ENCODE measurements at places on chromosomes 12 and 14. TPM values are rescaled to one million over a fixed set of nuclear protein-coding genes. Genes with fewer than 3 reads are reported as not detected.

- no peak for DNase-seq
These were observed 10.9 kb downstream of the HDAC7 start for GRCh38 chr12:47808574-47809365.

GRCh38 chr14:60309867-60310552, 61.0 kb downstream of the PPM1A start:
- DNase-seq, result no peak

DNA sequence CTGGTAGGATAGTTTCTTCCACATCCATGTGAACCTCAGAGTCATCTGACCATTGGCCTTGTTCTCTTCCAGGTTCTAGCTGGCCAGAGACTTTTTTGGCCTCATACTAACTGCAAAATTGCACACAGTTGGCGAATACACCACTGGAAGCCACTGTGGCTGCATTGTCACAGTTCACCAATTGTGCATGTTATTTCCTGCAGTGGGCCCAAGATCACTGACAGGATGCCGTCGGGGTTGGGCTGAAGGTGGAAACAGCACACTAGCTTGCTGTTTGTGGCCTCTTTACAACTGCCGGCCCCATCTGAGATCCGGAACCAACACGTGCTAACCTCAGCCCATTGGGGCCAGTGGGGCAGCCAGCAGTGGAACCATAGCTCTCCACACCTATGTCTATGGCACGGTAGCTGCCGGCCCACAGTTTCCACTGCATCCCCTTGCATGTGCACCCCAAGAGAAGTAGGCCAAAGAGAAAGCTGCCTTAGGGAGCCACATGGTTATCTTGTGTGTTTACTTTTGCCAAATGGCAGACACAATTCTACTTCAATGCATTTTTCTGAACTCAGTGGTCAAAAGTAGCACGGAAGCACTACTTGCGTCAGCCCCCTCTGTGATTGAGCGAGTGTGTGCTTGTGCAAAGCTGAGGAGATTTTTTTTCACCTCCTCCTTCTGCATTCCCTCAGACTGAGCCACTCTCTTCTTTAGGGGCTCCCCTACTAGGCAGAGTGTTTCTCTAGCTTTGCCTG, 464.0 kb downstream of the RAD51B start:
- no peak for DNase-seq

The TAS2R20 gene
- 4.6 TPM for total RNA-seq

GRCh38 chr14:29853272-29853671, 74.4 kb downstream of the PRKD1 start:
- no peak for DNase-seq

- DNase-seq, result no peak
These were observed 40.0 kb downstream of the MYBPC1 start for GRCh38 chr12:101634724-101635123.

DNA sequence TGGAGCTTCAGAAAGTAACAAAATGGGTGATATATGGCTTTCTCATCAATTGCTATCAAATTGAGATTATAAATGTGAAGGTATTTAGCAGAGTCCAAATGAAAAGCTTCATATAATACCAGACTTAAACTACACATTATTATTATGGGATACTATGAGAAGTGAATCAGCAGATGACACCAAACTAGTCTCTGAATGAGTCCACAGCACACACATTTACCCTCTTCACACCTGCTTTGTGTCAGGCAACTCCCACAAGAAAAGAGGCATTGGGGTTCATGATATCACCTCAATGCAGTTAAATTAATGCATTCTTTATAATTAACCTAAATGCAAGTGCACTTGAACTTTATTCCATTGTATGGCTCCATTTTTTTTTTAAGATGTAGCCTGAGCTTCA, 330.5 kb downstream of the BCL11B start:
- DNase-seq, result no peak

- no peak for DNase-seq
These were observed 2.1 kb downstream of the BICD1 start for GRCh38 chr12:32108787-32109186.
